ENCODE measurements at places on chromosomes 3 and 15.

DNA sequence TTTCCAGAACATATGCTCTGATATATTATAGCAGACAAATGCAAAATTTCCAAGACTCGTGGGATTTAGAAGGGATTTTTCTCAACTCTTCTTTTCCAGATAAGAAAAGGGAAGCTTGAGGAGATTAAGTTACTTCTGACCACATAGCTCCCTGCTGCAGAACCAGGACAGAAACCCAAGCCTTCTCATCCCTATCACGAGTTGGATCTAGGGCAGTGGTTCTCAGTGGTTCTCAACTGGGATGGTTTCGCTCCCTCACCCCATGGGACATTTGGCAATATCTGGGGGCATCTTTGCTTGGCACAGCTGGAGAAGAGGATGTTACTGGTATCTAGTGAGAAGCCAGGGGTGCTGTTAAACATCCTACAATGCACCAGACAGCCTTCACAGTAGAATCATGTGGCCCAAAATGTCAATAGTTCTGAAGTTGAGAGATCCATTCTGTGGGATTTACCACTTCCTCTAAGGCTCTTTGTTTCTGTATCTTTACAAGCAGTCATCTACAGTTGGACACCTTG is 64.2 kb downstream of the LIPC start:
- no peak for DNase-seq

DNA sequence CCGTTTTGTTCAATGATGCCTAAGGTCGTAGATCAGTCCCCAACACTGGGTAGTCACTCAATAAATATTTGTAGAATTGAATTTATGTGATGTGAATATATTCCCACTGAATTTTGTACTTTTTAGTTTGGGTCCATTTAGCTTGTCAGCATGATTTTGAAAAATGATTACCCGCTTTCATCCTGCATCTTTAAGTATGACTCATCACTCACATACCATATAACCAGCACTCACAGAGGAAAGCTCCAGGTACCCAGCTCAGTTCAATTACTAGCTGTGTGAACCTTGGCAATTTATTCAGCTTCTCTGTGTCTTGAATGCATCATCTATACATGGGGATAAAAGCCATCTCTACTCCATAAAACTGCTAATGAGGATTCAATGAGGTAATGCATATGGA is 2.2 kb upstream of the MLF1 start:
- DNase-seq: no peak

DNA sequence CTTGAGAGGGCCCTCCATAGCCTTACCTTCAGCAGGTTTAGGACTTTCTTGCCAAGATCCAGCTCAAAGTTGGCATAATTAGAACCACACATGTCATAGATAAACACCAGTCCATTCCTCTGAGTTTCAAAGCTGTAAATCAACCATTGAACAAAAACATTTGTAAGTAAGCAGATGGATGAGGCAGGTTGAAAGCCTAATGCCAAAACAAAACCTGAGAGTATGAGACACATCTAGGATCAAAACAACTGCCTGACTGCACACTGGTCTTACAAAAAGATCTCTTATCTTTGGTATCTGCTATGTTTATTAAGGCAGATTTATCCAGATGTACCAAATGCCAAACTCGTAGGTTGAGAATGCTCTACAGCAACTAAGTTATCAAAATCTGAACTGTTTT is 61.9 kb downstream of the PTPN9 start:
- no peak for DNase-seq

DNA sequence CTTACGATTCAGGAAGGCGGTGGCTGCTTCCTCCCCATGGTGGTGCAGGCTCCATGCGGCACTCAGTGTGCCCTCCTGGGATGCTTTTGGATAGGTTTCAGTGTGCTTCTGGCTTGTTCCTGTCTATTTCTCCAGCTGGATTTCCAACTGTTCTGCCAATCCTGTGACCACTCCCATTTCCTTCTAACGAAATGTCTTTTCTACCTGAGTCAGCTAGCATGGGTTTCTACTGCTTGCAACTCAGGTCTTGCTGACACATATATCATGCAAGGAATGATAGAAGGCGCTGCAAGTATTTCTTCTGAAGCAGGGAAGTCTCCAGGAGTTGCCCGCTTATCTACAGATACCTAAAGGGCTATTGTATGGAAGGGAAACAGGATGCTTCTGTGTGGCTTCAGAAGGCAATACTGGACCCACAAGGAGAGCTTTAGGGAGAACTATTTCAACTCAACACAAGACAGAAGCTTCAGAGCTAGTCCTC is 244.4 kb downstream of the OPA1 start:
- DNase-seq: no peak

- DNase-seq: no peak
Observed at GRCh38 chr15:77804210-77804609, 171.5 kb upstream of the LINGO1 start.

GRCh38 chr3:101381809-101382208 is 61.4 kb upstream of the IMPG2 start:
- DNase-seq: no peak

DNA sequence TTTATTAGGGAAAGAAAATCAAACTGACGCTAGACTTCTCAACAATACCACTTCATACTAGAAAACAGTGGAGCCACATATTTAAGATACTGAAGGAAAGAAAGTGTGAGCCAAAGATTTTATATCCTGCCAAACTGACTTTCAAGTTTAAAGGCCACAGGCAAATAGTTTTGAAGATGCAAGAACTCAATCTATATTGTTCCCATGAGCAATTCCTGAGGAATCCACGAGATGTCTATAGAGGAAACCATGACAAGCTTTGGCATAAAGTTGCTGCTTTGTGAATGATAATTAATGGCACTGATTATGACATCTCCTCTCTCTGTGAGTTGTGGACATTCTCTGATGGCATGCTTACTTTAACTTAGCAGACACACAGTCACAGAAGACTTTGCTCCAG is 276.1 kb upstream of the GOLGA6L4 start:
- DNase-seq: no peak

DNA sequence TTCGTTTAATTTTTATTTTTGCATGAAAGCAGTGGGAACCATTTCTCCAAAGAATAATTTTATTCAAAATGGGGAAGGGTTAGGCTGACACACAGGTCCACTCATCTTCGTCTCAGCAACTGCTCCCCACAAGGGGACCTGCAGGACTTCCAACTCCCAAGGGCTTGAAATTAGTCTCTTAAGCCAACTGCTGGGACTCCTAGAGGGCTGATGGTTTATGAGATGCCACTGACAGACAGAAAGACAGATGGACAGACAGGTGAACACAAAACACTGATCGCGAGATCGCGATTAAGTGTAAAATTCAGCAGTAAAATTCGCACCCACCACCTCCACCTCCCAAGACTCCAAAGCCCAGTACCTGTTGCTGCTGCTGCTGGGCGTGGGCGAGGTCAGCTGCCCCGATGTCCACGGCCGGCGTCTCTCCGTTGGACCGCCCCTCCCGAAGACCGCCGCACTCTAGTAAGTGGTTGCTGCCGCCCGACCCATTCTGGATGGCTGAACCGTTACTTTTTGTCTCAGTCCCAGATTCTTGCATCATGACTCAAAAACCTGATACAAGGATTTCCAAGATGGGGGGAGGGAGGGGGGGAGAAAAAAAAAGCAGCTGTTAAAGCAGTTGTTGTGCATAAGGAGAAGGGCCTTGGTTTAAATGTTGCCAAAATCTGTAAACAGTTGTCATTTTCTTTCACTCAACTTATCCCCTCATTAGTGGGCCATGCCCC is 385.5 kb downstream of the FOXP1 start:
- no peak for DNase-seq

DNA sequence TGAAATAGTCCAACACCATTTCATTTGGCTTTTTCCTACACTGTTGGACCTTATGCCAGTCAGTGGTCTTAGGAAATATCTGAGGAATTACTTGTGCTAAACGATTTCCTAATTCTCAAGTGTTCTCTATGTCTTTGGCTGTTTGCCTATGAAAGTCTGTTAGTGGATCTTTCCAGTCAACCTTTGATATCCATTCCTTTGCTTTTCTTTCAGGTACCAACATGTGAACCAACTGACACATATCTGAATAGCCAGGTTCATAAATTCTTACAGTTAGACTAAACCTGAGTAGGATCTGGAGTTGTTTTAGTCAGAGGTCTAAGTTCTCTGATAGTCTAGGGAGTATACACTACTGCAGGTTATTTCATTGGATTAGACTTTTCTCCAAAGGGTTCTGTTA is 343.5 kb upstream of the LRRC3B start:
- DNase-seq: no peak

GRCh38 chr3:182686033-182686886 is 107.0 kb upstream of the ATP11B start:
- no peak for DNase-seq

DNA sequence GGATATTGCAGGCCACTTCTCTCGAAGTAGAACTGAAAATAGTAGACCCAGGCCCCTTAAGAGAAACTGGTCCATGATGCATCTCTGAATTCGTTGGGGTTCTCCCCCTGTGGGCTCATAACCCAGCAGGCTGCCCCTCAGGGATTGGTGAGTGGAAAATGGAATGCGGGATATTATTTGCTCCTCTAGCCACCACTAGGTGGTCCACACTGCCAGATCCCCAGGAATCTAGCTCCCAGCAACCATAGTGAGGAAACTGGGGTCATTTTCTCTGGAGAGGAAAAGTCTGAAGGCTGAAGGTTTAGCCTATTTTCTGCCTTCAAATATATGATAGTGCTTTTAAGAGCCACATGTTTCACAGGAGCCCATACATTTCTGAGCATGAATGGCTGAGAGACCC is 6.7 kb downstream of the CX3CR1 start:
- DNase-seq: no peak

GRCh38 chr3:79146024-79146423 is 621.8 kb downstream of the ROBO1 start:
- DNase-seq: no peak

DNA sequence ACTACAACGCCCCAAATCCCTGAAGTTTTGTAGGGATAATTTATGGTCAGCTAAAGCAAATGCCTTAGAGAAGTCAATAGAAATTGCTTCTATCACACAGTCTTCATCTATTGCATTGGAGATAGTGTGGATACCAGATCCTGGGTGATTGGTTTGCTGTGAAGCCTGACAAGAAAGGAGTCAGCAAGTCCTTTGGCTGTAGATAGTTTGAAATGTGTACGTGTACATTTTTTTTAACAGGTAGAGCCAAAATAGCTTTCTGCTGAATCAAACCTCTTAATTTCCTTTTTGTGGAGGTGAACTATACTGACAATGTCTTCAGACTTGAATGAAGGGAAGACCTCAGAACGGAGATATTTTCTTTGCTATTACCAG is 312.3 kb downstream of the ZBBX start:
- DNase-seq: no peak

- no peak for DNase-seq
Observed at GRCh38 chr3:8278448-8278847, 223.2 kb upstream of the LMCD1 start.

GRCh38 chr3:7637694-7638093 is 776.8 kb downstream of the GRM7 start:
- no peak for DNase-seq

GRCh38 chr3:48466386-48467109 is 20.0 kb downstream of the ATRIP start:
- DNase-seq: no peak

- DNase-seq: no peak
Observed at GRCh38 chr3:55471522-55472280, 15.4 kb downstream of the WNT5A start.

- no peak for DNase-seq
Observed at GRCh38 chr15:69656271-69657030, 203.8 kb downstream of the RPLP1 start.

- no peak for DNase-seq
Observed at GRCh38 chr3:186315581-186316354, 46.3 kb downstream of the DGKG start.

Measured in cortex of kidney (tissue), 1 donor.